Right renal pelvis (tissue), 4 donors: ENCODE measurements at places on chromosomes 2 and 18.

DNA sequence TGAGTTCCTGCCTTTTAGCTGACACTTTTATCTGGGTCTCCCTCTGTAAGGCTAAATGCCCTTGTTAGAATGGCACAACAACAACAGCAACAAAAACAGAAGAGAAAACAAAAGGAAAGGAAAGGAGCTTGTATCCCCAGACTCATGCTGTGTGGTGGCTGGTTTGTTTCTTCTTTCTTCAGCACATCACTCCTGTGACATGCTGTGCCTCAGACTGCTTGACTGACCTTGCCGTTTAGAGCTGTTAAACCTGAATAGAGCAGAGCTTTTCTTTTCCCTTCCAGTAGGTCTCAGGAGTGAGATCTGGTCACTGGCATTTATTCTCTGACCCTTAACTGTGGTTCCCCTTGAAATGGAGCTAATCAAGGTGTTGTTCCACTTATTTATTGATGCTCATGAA lies 18.9 kb downstream of the GALNT13 start:
- DNase-seq = no peak

GRCh38 chr18:10923551-10924070 lies 225.8 kb downstream of the PIEZO2 start:
- DNase-seq = no peak

- no peak for DNase-seq
Measured at GRCh38 chr2:148273158-148273691, 252.3 kb downstream of the MBD5 start.

DNA sequence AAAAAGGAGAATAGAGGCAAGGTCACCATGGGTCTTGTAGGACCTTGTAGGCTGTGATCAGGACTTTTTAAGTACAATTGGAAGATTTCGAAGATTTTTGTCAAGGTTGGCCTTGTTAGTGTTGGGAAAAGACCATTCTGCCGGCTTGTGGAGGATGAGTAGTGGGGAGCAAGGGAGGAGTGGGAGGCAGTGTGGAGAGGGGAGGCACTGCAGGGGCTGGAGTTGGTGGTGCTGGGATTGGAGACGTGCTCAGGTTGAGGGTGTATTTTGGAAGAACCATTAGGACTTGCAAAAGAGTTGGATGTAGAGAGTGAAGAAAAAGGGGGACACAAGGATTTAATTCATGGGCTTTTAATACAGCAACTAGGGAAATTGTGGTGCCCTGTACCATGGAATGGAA lies 397.1 kb downstream of the TSN start:
- no peak for DNase-seq

DNA sequence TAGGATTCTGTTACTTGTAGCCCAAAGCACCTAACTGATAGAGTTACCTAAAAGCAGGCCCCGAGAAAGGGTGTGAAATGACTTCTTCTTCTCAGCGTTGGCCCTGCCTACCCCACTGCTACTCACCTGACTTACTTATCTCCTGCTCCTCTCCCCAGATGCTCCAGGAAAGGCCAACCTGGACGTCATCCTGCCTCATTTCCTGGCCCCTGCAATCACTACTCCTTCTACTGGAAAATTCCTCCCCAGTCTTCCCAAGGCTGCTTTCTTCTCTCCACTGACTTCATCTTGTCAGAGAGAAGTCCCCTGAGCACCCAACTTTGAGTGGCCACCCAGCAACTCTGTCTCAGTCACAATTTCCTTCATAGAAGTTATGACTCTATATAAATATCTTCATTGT lies 63.4 kb upstream of the KLF7 start:
- DNase-seq = no peak

DNA sequence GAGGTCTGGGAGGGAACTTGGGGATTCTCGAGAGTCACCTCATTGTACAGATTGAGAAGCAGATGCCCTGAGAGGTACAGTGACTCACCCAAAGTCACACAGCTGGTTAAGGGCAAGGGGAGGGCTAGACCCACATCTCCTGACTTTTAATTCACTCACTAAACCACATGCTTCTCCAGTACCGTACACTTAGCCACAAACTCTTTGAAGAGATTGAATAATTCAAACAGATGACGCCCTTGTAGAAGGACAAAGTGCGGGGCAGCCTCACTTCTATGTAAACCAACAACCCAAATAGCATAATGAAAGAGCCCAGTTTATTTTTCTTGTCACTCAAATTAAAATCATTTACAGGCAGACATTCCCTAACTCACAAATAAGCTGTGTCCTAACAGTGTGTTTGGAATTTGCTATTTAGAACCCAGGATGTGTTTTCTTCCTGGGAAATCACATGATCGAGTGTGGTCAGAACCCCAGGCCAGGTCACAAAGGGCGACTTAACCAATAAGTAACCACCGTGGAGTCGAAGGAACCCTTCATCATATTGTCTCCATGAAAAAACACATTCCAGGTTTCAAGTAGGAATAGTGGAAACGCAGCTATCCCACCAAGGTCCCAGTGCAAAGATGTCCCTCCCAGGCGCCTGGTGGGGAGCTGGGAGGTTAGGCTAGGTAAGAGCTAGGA lies 35.8 kb upstream of the PTPN4 start:
- DNase-seq = no peak

DNA sequence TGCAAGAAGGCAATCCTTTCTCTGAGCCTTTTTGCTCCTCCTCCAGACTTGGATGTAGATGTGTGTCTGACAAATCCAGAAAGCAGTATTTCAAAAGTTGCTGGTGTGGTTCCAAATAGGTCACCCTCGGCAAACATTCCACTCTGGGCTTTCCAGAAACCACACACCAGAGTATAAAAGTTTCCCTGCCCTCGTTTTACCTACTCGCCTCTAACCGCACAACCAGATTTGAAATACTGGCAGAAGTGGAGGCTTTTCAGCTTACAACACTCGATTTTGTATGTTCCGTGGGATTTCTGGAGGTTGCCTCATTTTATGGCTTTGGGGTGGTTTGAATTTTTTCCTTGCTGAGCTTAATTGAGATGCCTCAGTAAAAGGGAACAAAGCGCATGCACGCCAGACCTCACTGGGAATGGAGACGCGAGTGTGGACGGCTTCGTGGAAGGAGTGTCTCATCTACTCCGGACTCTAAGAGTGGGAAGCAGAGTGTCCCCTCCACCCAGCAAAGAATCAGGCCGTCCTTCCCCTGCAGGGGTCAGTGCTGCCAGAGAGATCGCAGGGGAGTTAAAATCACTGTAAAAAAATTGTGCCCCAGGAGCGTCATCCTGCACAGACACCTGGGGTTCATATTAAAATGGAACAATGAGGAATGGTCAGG lies 44.0 kb upstream of the RPL31 start:
- DNase-seq = no peak

DNA sequence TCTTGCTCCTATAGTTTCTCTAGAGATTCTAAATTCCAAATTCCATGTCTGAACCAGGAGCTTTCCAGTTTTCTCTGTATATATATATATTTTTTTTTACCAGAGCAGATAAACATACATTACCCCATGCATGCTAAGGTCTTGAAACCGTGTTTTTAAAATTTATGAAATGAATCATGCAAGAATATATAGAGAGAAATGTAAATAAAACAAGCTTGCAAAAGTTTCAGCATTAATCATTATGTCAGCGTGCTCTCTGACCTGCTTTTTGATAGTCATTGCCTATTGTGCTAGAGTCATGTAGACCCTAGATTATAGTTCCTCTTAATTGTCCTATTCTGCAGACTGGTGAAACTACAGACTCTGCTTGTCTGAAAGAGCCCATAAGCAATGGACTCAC lies 22.6 kb upstream of the TRIM43 start:
- DNase-seq = no peak

GRCh38 chr2:134167015-134167414 lies 86.9 kb upstream of the MGAT5 start:
- DNase-seq = no peak

GRCh38 chr2:149765636-149766035 lies 178.1 kb upstream of the MMADHC start:
- no peak for DNase-seq

DNA sequence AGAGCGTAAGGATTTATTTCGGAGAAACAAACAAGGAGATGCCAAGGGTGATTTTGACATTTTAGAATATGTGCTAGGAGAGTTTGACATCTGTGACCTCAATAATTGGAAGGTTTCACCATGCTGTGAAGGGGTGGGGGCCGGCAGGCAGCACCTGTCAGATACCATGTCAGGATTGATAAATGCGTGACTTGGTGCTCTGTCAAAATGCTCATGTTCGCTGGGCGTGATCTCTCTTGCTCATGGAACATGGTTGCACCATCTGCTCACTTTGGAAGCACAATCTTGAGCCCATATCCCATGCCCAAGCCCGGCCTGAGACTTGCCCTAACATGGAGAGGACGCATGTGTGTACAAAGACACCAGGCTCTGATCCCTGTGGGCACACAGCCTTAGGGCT lies 347.6 kb downstream of the RNF144A start:
- DNase-seq = no peak

- DNase-seq = no peak
Measured at GRCh38 chr18:62585274-62586150, 62.7 kb downstream of the ZCCHC2 start.

DNA sequence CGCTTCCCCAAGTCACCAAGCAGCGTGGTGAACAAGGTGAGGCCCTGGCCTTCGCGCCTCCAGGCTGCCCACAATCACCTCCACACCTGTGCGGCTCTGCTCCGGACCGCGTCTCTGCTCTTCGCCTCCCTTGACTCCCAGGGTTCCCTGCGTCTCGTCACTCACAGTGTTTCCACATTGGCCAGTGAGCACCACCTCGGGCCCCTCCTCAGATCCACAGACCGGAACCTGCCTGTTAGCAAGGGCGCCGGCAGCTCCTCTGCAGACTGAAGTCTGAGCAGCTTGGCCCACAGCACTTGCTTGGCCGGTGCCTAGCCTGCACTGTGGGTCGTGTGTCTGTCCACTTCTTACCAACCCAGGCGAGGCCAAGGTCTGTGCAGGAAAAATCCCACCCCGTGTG lies 155.3 kb upstream of the ALKAL2 start:
- no peak for DNase-seq

DNA sequence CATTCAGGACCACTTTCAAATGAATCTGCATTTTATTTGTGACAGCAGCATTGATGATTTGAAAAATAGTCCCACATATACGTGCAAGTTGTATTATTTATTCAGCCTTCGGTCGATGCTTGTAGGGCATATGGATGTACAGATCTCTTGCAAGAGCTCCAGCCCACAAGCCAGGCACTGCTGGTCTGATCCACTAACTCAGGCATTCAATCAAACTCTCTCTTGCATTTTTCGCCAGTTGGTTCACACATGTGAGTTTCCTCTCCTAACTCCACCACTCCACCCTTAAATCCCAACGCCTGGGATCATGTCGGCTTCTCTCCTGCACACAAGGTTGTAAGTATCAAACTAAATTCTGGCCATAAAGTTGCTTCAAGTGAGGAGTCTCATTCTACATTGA lies 318.7 kb downstream of the CYP26B1 start:
- no peak for DNase-seq

- DNase-seq = no peak
Measured at GRCh38 chr2:102294802-102295489, 16.4 kb upstream of the IL1RL1 start.

DNA sequence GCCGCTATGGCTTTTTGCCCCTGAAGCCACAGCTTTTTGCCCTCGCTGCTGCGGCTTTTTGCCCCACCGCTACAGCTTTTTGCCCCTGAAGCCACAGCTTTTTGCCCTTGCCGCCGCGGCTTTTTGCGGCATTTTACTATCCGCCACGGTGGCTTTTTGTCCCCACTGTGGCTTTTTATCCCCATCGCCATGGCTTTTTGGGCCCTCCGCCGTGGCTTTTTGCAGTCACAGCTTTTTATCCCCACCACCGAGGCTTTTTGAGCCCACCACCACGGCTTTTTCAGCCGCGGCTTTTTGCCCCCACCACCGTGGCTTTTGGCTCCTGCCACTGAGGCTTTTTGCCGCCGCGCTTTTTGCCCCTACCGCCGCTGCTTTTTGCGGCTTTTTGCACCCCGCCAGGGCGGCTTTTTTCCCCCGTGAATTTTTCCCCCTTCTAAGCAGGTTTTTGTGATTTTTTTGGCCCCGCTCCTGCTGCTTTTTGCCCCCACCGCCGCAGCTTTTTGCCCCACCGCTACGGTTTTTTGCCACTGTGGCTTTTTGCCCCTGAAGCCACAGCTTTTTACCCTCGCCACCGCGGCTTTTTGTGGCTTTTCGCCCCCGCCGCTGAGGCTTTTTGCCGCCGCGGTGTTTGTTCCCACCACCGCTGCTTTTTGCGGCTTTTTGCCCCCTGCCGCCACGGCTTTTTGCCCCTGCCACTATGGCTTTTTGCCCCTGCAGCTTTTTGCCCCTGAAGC lies 2797.2 kb upstream of the TEKT4 start:
- no peak for DNase-seq

DNA sequence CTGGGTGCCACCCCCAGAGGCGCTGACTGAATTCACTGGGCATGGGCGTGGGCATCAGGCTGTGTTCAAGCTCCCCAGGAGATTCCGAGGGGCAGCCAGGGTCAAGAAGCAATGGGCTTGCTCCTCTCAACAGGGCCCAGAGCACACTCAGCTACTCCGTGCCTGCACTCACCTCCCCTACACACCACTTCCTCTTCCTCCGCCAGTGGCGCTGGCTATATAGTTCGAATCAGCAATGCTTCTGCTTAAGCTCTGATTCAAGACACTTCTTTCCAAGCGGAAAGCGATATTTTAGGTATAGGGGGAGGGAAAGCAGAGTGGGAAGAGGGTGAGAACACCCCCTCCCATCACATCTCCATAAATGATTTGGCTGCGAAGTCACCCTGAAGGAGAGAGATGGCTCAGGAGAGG lies 42.1 kb downstream of the CRACDL start:
- DNase-seq = no peak

DNA sequence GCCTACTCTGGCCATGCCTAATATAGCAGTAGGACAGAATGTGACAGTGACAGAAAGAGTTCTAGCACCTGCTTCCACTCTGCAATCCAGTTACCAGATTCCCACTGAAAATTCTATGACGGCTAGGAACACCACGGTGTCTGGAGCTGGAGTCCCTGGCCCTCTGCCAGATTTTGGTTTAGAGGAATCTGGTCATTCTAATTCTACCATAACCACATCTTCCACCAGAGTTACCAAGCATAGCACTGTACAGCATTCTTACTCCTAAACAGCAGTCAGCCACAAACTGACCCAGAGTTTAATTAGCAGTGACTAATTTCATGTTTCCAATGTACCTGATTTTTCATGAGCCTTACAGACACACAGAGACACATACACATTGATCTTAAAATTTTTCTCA lies 45.2 kb upstream of the TTR start:
- no peak for DNase-seq

- no peak for DNase-seq
Measured at GRCh38 chr2:176078541-176079284, 5.0 kb downstream of the EVX2 start.

DNA sequence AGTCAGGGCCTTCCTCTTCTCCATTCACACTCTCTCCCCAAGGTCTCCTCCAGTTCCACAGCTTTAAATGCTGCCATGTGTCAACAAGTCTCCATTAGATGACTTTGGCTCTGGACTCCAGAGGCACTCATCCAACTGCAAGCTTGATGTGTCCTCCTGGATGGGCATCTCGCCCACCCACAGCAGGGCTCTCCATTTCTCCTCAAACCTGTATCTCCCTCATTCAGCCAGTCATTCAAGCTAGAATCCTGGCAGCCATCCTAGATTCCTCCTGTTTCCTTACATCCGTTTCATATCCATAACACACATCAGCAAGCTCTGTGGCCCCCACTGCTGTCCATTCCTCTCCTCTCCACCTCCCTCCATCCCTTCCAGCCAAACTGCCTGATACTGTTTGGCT lies 88.4 kb upstream of the AFF3 start:
- no peak for DNase-seq

GRCh38 chr2:166449439-166449838 lies 44.6 kb downstream of the SCN7A start:
- DNase-seq = no peak
